ENCODE measurements at places on chromosomes 12 and 14.
A peak's percentile ranks its signal among the peaks of the same experiment; 100 is the strongest.

DNA sequence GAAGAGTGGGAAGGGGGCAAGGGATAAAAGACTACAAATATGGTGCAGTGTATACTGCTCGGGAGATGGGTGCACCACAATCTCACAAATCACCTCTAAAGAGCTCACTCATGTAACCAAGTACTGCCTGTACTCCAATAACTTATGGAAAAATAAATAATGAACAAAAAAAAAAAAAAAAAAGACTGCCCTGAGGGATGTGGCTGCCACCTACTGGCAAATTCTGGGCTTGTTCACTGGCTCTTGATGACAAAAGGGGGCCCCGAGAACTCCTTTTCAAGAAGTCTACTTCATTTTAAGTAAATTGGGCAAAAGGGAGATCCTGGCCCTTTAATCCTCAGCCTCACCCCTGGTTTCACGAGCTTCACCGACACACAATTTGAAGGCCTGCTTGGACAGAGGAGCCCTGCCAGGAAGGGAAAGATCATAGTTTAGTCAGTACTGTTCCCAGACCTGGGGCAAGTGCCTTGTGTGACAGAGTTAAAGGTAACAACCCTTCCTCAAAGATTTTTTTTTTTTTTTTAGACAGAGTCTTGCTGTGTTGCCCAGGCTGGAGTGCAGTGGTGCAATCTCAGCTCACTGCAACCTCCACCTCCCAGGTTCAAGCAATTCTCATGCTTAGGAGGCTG, 26.1 kb upstream of the STAC3 start:
- peaks cover 17% of the 10 kb centered on the region for H3K4me1 ChIP-seq
- H3K27me3 ChIP-seq, result no peaks in the 10 kb centered on the region
- peaks cover 63% of the 10 kb centered on the region for H3K36me3 ChIP-seq
- DNase-seq, result peak; percentile 39

GRCh38 chr12:65339161-65339560, 60.7 kb downstream of the MSRB3 start:
- DNase-seq, result no peak
- peaks cover 6% of the 10 kb centered on the region for H3K27me3 ChIP-seq
- H3K4me1 ChIP-seq, result no peaks in the 10 kb centered on the region
- H3K36me3 ChIP-seq, result no peaks in the 10 kb centered on the region
- no peak overlapping the region for H3K4me3 ChIP-seq

GRCh38 chr12:27999970-28000369, 27.4 kb upstream of the PTHLH start:
- no peaks in the 10 kb centered on the region for H3K27me3 ChIP-seq
- no peak overlapping the region for H3K4me3 ChIP-seq
- H3K36me3 ChIP-seq, result no peaks in the 10 kb centered on the region
- no peak for DNase-seq
- H3K4me1 ChIP-seq, result no peaks in the 10 kb centered on the region

GRCh38 chr14:54410215-54410614, 13.4 kb downstream of the CDKN3 start:
- no peak overlapping the region for H3K4me3 ChIP-seq
- peaks cover 73% of the 10 kb centered on the region for H3K36me3 ChIP-seq
- no peak overlapping the region for H3K27ac ChIP-seq
- peaks cover 9% of the 10 kb centered on the region for H3K4me1 ChIP-seq

DNA sequence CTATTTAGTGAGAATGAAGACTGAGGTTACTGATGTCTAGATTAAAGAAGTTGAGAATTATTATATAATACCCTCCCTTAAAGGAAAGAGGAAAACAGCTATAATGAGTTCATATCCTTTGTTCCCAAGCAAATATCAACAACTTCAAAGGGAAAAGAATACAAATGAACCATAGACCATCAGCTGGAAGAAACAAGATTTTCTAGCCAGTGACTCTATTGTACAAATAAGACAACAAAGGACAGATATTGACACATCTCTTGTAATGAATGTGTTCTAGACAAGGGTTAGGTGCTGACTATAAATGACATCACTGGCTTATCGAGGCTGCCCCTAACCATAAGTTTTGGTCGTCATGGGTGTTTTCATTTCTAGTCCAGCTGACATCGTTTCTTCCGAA, 48.2 kb downstream of the SLC38A4 start:
- H3K36me3 ChIP-seq, result no peaks in the 10 kb centered on the region
- peaks cover 8% of the 10 kb centered on the region for H3K27me3 ChIP-seq
- no peak overlapping the region for H3K4me3 ChIP-seq
- no peak overlapping the region for H3K27ac ChIP-seq
- DNase-seq, result no peak
- H3K4me1 ChIP-seq, result no peaks in the 10 kb centered on the region

GRCh38 chr12:124487834-124488165, 79.6 kb downstream of the NCOR2 start:
- peaks cover 16% of the 10 kb centered on the region for H3K4me1 ChIP-seq
- no peak overlapping the region for H3K4me3 ChIP-seq

DNA sequence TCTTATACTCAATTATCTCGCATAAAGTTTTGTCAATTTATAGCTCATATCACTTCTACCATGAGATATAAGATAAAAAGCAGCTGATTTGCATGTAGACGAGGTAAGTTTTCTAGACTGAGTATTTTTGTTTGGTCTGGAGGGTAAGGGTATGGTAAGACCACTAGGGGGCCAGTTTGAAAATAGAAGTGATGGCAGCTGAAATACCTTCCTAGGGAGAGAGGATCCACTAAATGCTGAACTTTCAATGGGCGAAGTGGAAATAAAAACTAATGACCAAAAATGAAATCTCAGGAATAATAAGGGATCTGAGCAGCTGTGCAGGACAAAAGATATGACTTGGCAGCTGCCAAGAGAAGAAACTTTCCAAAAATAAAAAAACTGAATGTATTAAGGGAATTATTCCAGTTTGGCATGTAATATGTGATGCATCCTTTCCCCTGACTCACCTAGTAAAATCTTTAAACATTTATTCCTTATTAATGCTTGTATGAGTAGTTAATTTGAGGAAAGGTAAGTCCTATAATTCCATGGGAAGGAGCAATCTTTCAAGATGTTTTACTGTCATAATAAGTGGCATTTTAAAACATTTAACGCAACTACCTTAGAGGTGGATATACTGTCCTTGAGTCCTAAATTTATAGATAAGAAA, 754.5 kb downstream of the C12orf50 start:
- no peak overlapping the region for H3K4me3 ChIP-seq
- H3K27me3 ChIP-seq, result no peaks in the 10 kb centered on the region
- H3K4me1 ChIP-seq, result no peaks in the 10 kb centered on the region
- H3K27ac ChIP-seq, result no peak overlapping the region
- no peak for DNase-seq
- no peaks in the 10 kb centered on the region for H3K36me3 ChIP-seq

GRCh38 chr12:49750027-49750995, 9.0 kb downstream of the TMBIM6 start:
- H3K4me1 ChIP-seq, result peaks cover 76% of the 10 kb centered on the region
- peaks cover 66% of the 10 kb centered on the region for H3K36me3 ChIP-seq
- H3K27ac ChIP-seq, result peak overlapping the region; percentile 72
- H3K4me3 ChIP-seq, result peak overlapping the region; percentile 9
- H3K27me3 ChIP-seq, result no peaks in the 10 kb centered on the region
- DNase-seq, result peak; percentile 59

DNA sequence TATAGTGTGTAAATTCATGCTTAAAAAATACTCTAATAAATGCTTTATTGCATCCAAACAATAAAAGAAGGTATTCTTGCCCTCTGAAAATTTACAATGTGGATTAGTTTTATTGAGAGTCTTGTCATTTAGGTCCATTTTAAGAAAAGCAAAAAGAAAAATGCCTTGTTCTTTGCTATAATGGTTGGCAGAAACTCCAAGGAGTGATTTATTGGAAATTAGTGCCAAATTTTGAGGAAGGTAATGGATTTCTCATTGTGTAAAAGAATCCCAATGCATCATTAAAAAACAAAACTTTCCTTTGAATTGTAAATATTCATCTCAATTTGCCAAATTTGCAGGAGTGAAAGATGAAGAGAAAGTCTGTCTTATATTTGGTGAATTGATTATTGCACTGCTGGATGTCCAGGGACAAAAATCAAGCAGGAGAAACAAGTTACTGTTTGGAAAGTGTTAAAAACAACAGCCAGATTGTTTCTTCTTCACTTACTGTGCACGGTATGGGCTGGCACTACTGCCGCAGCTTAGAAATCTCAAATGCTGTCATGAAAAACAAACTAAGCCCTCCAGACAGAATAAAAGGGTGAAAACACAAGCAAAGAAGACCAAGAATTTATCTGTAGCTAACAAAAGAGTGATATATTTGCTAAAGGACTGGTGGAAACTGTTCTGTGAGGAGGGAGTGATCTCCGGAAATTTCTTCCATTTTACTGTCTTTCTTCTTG, 511.7 kb downstream of the TMTC2 start:
- H3K36me3 ChIP-seq, result no peaks in the 10 kb centered on the region
- no peak for DNase-seq
- H3K4me1 ChIP-seq, result no peaks in the 10 kb centered on the region
- no peak overlapping the region for H3K27ac ChIP-seq
- no peak overlapping the region for H3K4me3 ChIP-seq

GRCh38 chr14:24238527-24239037, 3.8 kb downstream of the TINF2 start:
- H3K36me3 ChIP-seq, result peaks cover 70% of the 10 kb centered on the region
- no peak for DNase-seq
- no peak overlapping the region for H3K4me3 ChIP-seq
- H3K4me1 ChIP-seq, result peaks cover 59% of the 10 kb centered on the region

GRCh38 chr12:94585626-94586025, 64.7 kb downstream of the TMCC3 start:
- DNase-seq, result no peak
- no peaks in the 10 kb centered on the region for H3K36me3 ChIP-seq
- no peaks in the 10 kb centered on the region for H3K4me1 ChIP-seq
- H3K4me3 ChIP-seq, result no peak overlapping the region
- no peak overlapping the region for H3K27ac ChIP-seq
- H3K27me3 ChIP-seq, result peaks cover 5% of the 10 kb centered on the region

GRCh38 chr12:50598321-50598862, 93.6 kb downstream of the DIP2B start:
- DNase-seq, result no peak
- no peak overlapping the region for H3K27ac ChIP-seq
- H3K27me3 ChIP-seq, result no peaks in the 10 kb centered on the region
- no peak overlapping the region for H3K4me3 ChIP-seq

DNA sequence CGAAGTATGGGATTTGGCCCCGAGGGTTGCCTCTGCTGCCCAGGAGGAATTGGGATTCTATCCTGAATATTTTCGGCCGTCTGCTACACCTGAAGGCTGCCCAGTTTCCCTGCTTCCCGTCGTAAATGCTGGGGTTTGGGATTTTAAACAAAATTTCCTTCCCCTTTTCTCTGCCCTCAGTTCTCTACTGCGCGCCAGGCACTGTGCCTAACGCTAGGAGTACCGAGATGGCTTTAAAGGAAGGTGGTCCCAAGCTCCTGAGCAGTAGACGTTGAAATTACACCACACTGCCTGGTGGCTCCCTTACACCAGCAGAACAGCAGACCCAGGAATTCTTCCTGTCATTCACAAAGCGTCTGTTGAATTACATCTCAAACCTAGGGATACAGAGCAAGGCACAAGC, 566 bp upstream of the PRDM4 start:
- H3K27ac ChIP-seq, result peak overlapping the region; percentile 84
- peaks cover 13% of the 10 kb centered on the region for H3K36me3 ChIP-seq
- peaks cover 32% of the 10 kb centered on the region for H3K4me1 ChIP-seq
- H3K27me3 ChIP-seq, result peaks cover 2% of the 10 kb centered on the region
- peak overlapping the region; percentile 71 for H3K4me3 ChIP-seq
- DNase-seq, result no peak

DNA sequence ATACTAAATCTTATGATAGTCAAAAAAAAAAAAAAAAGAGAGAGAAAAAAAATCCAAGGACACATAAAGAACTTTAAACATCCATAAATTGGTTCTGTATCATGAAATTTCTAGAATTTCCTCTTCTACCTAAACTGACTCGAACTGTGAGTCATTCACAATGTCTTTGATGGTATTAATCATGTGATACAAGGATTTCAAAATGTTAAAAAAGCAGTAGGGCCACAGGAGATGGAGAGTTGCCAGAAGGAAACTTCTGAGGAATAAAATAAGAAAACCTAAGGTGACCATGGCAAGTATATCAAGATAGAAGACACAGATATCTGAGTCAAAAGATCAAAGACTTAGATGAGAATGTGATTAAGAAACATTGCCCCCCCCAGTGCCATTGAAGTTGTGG, 1320.9 kb upstream of the FLRT2 start:
- no peaks in the 10 kb centered on the region for H3K27me3 ChIP-seq
- H3K4me1 ChIP-seq, result no peaks in the 10 kb centered on the region
- H3K36me3 ChIP-seq, result no peaks in the 10 kb centered on the region
- no peak overlapping the region for H3K4me3 ChIP-seq

DNA sequence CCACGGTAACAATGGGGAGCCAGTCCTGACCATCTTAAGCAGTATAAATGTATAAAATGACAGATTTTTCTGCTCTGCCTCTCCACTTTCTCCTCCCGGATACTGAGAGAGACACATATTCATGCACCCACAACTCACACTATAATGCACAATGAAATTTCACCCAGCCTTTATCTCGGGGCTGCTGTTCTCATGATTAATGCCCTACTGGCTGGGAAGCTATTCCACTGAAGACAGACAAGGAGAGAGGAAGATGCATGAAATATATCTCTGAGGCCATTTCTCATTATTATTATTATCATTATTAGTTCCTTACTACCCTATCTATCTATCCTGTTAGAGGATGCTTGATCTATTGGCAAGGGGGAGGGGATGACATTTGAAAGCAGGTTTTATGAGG, 501.7 kb downstream of the DIO2 start:
- H3K4me1 ChIP-seq, result no peaks in the 10 kb centered on the region
- H3K4me3 ChIP-seq, result no peak overlapping the region
- H3K27me3 ChIP-seq, result no peaks in the 10 kb centered on the region

GRCh38 chr12:65364046-65364445, 85.6 kb downstream of the MSRB3 start:
- no peaks in the 10 kb centered on the region for H3K4me1 ChIP-seq
- no peaks in the 10 kb centered on the region for H3K36me3 ChIP-seq
- no peak for DNase-seq
- H3K27me3 ChIP-seq, result no peaks in the 10 kb centered on the region
- H3K4me3 ChIP-seq, result no peak overlapping the region

GRCh38 chr12:99444859-99445316, 202.7 kb upstream of the GARIN6 start:
- H3K4me1 ChIP-seq, result no peaks in the 10 kb centered on the region
- no peak overlapping the region for H3K27ac ChIP-seq
- no peaks in the 10 kb centered on the region for H3K36me3 ChIP-seq

Measured in activated CD8-positive, alpha-beta T cell treated with anti-CD3 and anti-CD28 coated beads, Interleukin-2, amount 10 ng/mL, durations not matched to agents 7 days and 5 days (primary cell).